ENCODE measurements at places on chromosomes 16 and 17.

- DNase-seq, result no peak
These were observed 153.4 kb downstream of the TMEM114 start for GRCh38 chr16:8436931-8437330.

GRCh38 chr16:19513377-19514053 is 8.4 kb downstream of the GDE1 start:
- DNase-seq, result peak; percentile 48

GRCh38 chr17:65185668-65186382 is 48.7 kb downstream of the RGS9 start:
- no peak for DNase-seq

- DNase-seq, result no peak
These were observed 10.9 kb upstream of the ANKFN1 start for GRCh38 chr17:56142325-56142724.

DNA sequence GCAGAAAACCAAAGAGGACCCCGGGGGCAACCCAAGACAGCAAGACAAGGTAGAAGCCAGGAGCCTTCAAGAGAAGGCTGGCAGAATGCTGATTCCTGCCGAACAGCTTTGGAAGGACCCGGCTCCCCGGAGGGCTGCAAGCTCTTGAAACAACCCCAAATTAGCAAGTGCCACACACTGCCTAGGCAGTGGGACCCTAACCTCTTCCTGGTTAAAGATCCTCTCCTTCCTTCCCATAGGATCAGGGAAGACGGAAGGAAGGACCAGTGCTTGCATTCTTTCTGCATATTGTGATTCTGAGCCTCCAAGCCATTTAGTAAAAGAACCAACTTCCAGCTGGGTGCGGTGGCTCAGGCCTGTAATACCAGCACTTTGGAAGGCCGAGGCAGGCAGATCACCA is 122.0 kb upstream of the AXIN2 start:
- DNase-seq, result no peak

DNA sequence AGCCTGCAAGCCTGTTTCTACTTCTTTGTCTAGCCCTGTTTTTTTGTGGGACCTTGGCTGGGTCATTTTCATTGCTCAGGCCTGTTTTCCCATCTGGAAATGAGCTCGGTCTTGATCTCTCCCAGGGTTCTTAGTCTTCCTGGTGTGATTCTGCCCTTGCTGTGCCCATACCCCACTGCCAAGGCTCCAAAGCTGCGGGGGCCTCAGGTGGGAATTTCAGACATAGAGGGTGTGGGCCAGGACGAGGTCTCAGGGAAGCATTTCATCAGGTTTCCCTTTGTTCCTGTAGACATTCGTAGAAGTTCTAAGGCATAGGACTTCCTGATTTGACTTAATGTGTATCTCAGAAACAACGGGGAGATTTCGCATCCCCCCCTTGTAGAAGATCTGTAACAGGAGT is 5.8 kb downstream of the MPRIP start:
- no peak for DNase-seq

GRCh38 chr16:19130852-19131824 is 17.4 kb downstream of the ITPRIPL2 start:
- no peak for DNase-seq

GRCh38 chr17:53996890-53997289 is 174.2 kb downstream of the KIF2B start:
- DNase-seq, result no peak

GRCh38 chr17:73388578-73388905 is 76.7 kb upstream of the CDC42EP4 start:
- no peak for DNase-seq

GRCh38 chr16:10624527-10624926 is 44.1 kb upstream of the EMP2 start:
- DNase-seq, result no peak

DNA sequence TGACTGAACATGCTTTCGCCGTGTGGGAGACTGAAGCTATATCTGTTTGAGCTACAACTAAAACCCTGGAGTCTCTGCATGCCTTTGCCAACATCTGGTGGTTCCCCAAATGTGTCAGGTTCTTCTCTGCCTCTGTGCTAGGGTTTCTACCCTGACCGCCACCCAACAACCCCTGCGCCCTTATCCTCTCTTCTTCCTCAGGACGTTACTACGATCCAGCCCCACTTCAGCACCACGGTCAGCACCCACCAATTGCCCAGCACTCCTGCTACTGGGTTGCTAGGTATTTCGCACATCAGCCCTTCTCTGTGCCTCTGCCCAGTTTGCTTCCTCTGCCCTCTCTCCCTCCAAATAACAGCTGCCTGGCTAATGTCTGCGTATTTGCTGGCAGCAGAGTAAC is 106.3 kb upstream of the HSBP1 start:
- peak; percentile 58 for DNase-seq

- peak; percentile 38 for DNase-seq
These were observed 6.1 kb upstream of the ARHGAP23 start for GRCh38 chr17:38421871-38422827.

DNA sequence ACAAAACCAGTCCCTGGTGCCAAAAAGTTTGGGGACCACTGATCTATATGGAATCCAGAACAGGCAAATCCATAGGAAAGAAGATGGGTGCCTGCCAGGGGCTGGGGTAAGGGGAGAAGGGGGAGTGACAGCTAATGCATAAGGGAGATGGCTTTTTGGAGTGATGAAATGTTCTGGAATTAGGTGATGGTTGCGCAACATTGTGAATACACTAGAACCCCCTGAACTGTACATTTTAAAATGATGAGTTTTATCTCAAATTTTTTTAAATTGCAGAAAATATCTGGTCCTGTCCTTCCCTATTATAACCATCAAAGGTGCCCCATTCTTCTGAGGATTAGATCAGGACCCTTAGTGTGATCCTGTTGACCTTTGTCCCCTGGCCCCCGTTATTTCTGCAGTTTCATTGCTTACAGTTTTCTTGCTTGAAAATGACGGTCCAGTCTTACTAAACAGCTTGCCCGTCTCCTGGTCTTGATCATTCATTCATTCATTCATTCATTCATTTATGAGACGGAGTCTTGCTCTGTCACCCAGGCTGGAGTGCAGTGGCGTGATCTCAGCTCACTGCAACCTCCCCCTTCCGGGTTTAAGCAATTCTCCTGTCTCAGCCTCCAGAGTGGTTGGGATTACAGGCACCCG is 4.6 kb downstream of the BCO1 start:
- no peak for DNase-seq

GRCh38 chr16:29663807-29664090 is 702 bp downstream of the SPN start:
- no peak for DNase-seq

GRCh38 chr16:51875834-51876600 is 670.9 kb downstream of the TOX3 start:
- DNase-seq, result no peak

GRCh38 chr17:3794557-3795389 is 6.2 kb downstream of the ITGAE start:
- no peak for DNase-seq

GRCh38 chr17:7774055-7774521 is 56.5 kb downstream of the DNAH2 start:
- no peak for DNase-seq

DNA sequence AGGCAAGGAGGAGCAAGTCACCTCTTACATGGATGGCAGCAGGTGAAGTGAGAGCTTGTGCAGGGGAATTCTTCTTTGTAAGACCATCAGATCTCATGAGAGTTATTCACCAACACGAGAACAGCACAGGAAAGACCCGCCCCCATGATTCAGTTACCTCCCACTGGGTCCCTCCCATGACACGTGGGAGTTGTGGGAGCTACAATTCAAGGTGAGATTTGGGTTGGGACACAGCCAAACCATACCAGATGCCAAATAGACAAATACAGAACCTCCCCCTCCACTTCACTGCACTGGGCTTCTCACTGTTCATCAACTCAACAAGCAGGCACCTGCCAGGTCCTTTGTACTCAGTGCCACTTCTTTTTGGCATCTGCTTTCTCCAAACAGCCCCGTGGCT is 100.2 kb downstream of the WSCD1 start:
- DNase-seq, result peak; percentile 21

- no peak for DNase-seq
These were observed 1.2 kb downstream of the NLGN2 start for GRCh38 chr17:7408863-7409262.
